Psoas muscle (tissue), 8 donors: ENCODE measurements at places on chromosomes 3 and 15.

GRCh38 chr3:186366206-186366605 lies 4.2 kb upstream of the DGKG start:
- no peak overlapping the region for H3K4me3 ChIP-seq
- no peaks in the 10 kb centered on the region for H3K36me3 ChIP-seq
- H3K27ac ChIP-seq: no peak overlapping the region
- no peak for DNase-seq
- peaks cover 52% of the 10 kb centered on the region for H3K27me3 ChIP-seq

DNA sequence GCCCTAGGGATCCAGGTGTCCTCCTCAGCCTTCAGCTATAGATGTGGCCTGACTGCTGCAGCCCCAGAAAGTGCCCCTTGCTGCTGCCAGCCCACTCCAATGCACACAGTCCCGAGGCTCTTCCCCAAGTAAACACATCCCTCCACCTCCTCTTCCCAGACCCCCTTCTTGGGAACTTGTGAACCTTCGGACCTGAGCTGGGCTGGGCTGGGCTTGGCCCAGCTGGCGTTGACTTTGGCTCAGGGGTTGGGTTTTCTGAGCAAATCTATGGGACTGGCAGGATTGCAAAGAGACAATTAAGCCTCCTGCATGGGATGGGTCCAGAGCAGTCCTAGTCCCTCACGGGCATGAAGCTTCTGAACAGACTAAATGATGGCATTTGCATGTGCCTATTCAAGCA lies 14.7 kb downstream of the VIPR1 start:
- no peaks in the 10 kb centered on the region for H3K36me3 ChIP-seq
- H3K27ac ChIP-seq: no peak overlapping the region
- no peak for DNase-seq
- H3K4me3 ChIP-seq: no peak overlapping the region

DNA sequence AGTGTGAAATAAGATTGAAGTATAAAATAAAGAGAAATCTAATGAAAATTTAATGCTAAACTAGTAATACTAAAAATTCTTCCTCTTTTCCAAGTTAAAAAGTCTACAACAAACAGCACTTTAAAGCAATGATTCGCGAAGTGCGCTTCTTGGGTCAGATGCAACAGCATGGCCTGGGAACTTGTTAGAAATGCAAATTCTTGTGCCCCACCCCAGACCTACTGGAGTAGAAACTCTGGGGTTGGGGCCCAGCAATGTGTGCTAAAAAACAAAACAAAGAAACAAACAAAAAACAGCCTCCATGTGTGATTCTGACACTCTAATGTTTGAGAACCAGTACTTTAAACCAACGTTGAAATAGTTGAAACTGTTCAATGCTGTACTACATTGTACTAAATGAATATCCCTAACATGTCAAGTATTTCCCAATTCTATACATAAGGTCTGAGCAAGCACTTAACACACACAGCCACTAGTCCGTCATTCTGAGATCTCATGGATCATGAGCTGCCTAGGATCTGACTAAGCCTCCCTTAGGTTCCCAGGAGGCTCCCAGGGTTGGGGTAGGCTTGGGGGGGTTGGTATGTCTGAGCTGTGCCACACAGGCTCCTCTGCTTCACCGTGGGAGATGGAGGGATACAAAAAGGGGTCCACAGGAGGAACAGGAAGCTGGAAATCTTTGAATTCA lies 6.1 kb downstream of the RASGRP1 start:
- H3K4me3 ChIP-seq: no peak overlapping the region
- no peak overlapping the region for H3K27ac ChIP-seq
- H3K27me3 ChIP-seq: peaks cover 14% of the 10 kb centered on the region
- DNase-seq: no peak
- no peaks in the 10 kb centered on the region for H3K4me1 ChIP-seq
- H3K36me3 ChIP-seq: no peaks in the 10 kb centered on the region

- DNase-seq: no peak
- no peaks in the 10 kb centered on the region for H3K36me3 ChIP-seq
- peak overlapping the region; percentile 37 for H3K27ac ChIP-seq
- H3K4me3 ChIP-seq: no peak overlapping the region
- H3K4me1 ChIP-seq: peaks cover 62% of the 10 kb centered on the region
Observed at GRCh38 chr3:16995601-16996000, 110.8 kb downstream of the PLCL2 start.

DNA sequence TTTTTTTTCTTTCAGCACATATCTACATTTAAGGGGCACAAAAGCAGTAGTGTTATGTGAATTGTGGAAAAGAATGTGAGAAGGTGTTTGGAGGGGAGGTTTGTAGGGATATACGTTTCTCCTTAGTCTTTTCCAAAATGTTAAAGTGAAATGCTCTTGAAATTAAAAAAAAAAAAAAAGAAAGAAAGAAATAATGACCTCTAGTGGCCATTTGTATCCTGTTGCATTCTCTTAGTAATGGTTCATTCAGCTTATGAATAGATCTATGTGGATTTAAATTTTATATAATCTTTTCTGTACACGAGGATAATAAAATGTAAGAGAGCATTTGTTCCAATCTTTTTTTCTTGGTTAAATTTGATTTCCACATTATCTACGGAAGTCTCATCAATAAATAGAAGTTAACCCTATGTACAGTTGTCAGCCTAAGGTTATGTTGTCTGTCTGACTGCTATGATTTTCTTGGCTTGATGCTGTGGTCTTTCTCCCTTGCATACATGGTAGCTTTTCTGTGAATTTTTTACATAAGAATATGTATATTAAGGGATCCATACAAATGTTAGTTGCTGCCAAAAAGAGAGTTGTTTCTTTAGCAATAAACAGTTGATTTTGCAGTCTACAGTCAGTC lies 1.7 kb downstream of the P2RY13 start:
- no peaks in the 10 kb centered on the region for H3K4me1 ChIP-seq
- DNase-seq: no peak
- H3K36me3 ChIP-seq: no peaks in the 10 kb centered on the region
- H3K27me3 ChIP-seq: no peaks in the 10 kb centered on the region

DNA sequence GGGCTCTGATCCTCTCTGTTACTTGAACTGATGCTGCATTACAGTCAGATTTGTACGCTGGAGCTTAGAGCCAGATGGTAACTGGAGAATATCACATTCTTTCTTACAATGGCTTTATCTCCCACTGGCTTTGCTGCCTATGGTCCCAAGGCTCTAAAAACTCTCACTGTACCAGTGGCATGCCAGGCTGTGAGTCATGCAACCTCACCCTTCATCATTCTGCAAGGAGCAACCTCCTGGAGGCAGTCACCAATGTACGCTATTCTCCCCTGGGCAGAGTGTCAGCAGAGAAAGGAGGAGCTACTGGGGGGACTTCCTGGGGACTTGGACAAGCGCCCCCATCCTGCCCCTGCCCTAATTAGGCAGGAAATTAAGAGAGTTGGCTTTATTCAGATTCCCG lies 97.9 kb upstream of the EIF1B start:
- H3K4me3 ChIP-seq: no peak overlapping the region
- DNase-seq: no peak
- no peaks in the 10 kb centered on the region for H3K36me3 ChIP-seq

GRCh38 chr3:177193688-177194268 lies 3.5 kb downstream of the TBL1XR1 start:
- no peak overlapping the region for H3K4me3 ChIP-seq
- H3K27ac ChIP-seq: peak overlapping the region; percentile 97
- peaks cover 31% of the 10 kb centered on the region for H3K4me1 ChIP-seq
- H3K27me3 ChIP-seq: no peaks in the 10 kb centered on the region

GRCh38 chr3:126338790-126339288 lies 18.4 kb downstream of the KLF15 start:
- peak; percentile 15 for DNase-seq
- no peaks in the 10 kb centered on the region for H3K27me3 ChIP-seq
- H3K36me3 ChIP-seq: no peaks in the 10 kb centered on the region
- H3K27ac ChIP-seq: no peak overlapping the region
- no peaks in the 10 kb centered on the region for H3K4me1 ChIP-seq
- no peak overlapping the region for H3K4me3 ChIP-seq

DNA sequence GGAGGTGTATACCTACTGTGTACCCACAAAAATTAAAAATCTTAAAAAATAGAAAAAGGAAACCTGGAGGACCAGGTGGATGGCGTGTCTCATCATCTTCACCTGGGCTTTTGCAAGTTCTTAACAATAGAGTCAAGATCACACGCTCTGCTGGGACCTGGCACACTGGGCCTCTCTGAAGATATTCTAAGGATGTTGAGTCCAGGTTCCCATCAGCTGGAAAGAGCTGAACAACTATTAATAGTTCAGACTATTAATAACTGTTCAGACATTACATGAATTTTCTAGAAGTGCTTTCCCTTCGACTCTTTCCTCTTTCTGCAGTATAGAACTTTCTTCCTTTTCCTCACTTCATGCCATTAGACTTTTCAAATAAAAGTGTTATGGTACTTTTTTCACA lies 320.2 kb upstream of the IL12A start:
- DNase-seq: no peak
- H3K27me3 ChIP-seq: no peaks in the 10 kb centered on the region
- peak overlapping the region; percentile 9 for H3K27ac ChIP-seq
- no peak overlapping the region for H3K4me3 ChIP-seq

GRCh38 chr3:58688574-58688973 lies 22.0 kb upstream of the FAM3D start:
- H3K4me3 ChIP-seq: no peak overlapping the region
- H3K4me1 ChIP-seq: no peaks in the 10 kb centered on the region
- H3K27me3 ChIP-seq: no peaks in the 10 kb centered on the region

- H3K27me3 ChIP-seq: no peaks in the 10 kb centered on the region
- DNase-seq: no peak
- peak overlapping the region; percentile 10 for H3K4me3 ChIP-seq
- H3K4me1 ChIP-seq: peaks cover 97% of the 10 kb centered on the region
- peak overlapping the region; percentile 90 for H3K27ac ChIP-seq
Observed at GRCh38 chr15:67103432-67103831, 38.0 kb downstream of the SMAD3 start.

- H3K36me3 ChIP-seq: no peaks in the 10 kb centered on the region
- H3K27me3 ChIP-seq: no peaks in the 10 kb centered on the region
- H3K4me1 ChIP-seq: peaks cover 19% of the 10 kb centered on the region
- no peak for DNase-seq
Observed at GRCh38 chr3:107680698-107681097, 157.9 kb downstream of the BBX start.

- H3K4me1 ChIP-seq: no peaks in the 10 kb centered on the region
- H3K27me3 ChIP-seq: no peaks in the 10 kb centered on the region
- DNase-seq: no peak
- H3K36me3 ChIP-seq: no peaks in the 10 kb centered on the region
Observed at GRCh38 chr3:115549071-115549470, 74.2 kb upstream of the GAP43 start.

GRCh38 chr3:55795296-55795695 lies 308.2 kb upstream of the WNT5A start:
- no peak for DNase-seq
- H3K4me1 ChIP-seq: no peaks in the 10 kb centered on the region
- H3K4me3 ChIP-seq: no peak overlapping the region
- no peaks in the 10 kb centered on the region for H3K27me3 ChIP-seq
- H3K36me3 ChIP-seq: no peaks in the 10 kb centered on the region
- H3K27ac ChIP-seq: no peak overlapping the region

GRCh38 chr3:121871430-121871829 lies 22.8 kb upstream of the SLC15A2 start:
- H3K4me3 ChIP-seq: no peak overlapping the region
- H3K4me1 ChIP-seq: no peaks in the 10 kb centered on the region
- H3K36me3 ChIP-seq: no peaks in the 10 kb centered on the region
- no peak overlapping the region for H3K27ac ChIP-seq

- no peaks in the 10 kb centered on the region for H3K36me3 ChIP-seq
- no peaks in the 10 kb centered on the region for H3K27me3 ChIP-seq
- H3K27ac ChIP-seq: no peak overlapping the region
- H3K4me1 ChIP-seq: peaks cover 11% of the 10 kb centered on the region
- H3K4me3 ChIP-seq: no peak overlapping the region
Observed at GRCh38 chr3:53137221-53137620, 7.0 kb upstream of the RFT1 start.

GRCh38 chr3:161694682-161695564 lies 198.3 kb downstream of the OTOL1 start:
- H3K4me3 ChIP-seq: no peak overlapping the region
- DNase-seq: no peak

DNA sequence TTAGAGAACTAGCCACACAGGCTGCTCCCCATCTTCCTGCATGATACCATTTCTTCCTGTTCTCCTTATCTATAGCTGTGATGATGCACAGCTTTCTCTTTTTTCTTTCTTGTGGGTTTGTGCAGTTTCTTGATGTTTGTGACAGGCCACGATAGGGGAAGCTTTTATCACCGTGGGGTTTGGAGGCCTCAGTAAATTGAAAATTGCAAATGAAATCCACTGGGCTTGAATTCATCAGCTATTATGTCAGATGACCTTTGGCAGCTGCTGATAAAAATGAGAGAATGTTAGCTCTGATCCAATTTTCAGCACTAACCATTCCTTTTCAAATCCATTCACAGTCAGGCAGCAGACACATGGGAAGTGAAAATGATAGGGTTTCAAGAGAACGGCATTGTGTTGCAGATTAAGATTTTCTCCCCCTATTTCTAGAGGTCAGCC lies 176.9 kb upstream of the SOX2 start:
- H3K36me3 ChIP-seq: no peaks in the 10 kb centered on the region
- no peaks in the 10 kb centered on the region for H3K27me3 ChIP-seq
- no peak overlapping the region for H3K27ac ChIP-seq
- DNase-seq: no peak

- no peak overlapping the region for H3K4me3 ChIP-seq
- H3K27me3 ChIP-seq: no peaks in the 10 kb centered on the region
- H3K36me3 ChIP-seq: no peaks in the 10 kb centered on the region
- H3K27ac ChIP-seq: no peak overlapping the region
Observed at GRCh38 chr3:12859840-12860239, 18.5 kb upstream of the RPL32 start.

DNA sequence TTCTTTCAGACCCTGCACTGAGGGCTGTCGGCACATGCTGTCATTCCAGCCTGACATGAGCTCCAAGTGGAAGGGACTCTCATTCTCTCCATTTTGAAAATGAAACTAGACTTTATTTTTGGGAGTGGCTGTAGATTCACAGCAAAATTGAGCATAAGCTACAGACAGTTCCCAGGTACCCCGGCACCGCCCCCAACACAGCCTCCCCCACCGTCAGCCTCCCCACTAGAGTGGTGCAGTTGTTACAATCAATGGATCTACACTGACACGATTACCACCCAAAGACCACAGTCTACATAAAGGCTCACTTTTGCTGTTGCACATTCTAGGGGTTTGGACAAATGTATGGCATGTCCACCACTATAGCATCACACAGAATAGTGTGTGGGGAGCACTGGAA lies 29.5 kb upstream of the FGD5 start:
- no peak for DNase-seq
- H3K27ac ChIP-seq: no peak overlapping the region
- H3K36me3 ChIP-seq: no peaks in the 10 kb centered on the region
- H3K27me3 ChIP-seq: no peaks in the 10 kb centered on the region
